H9 (cell line): ENCODE measurements at places on chromosomes 1 and 21. TPM values are rescaled to one million over a fixed set of nuclear protein-coding genes. Genes with fewer than 3 reads are reported as not detected.

GRCh38 chr1:199265319-199265718, 626.5 kb downstream of the PTPRC start:
- H3K27ac ChIP-seq: no peak overlapping the region
- no peaks in the 10 kb centered on the region for H3K4me1 ChIP-seq
- H3K27me3 ChIP-seq: no peaks in the 10 kb centered on the region
- no peak overlapping the region for H3K4me3 ChIP-seq
- no peak for DNase-seq

DNA sequence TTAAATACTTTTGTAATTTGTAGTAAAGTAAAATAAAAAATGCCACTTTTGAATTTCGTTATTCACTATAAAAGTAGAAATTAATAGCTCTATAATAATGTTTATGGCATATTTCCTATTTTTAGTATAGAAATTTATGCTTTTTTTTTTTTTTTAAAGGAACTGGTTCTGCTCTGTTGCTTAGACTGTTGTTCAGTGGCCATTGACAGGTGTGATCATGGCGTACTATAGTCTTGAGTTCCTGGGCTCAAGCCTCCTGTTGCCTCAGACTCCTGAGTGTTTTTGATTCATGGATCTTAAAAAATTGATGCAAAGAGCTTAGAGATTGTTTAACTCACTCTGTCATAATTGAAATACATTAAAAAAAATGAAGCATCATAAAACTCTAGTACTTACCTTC, 53.6 kb downstream of the RPS6KC1 start:
- H3K4me3 ChIP-seq: no peak overlapping the region
- peaks cover 8% of the 10 kb centered on the region for H3K36me3 ChIP-seq
- no peak for DNase-seq
- H3K27ac ChIP-seq: no peak overlapping the region
- no peaks in the 10 kb centered on the region for H3K27me3 ChIP-seq

GRCh38 chr1:31712630-31713029, 8.8 kb upstream of the COL16A1 start:
- H3K27ac ChIP-seq: no peak overlapping the region
- peaks cover 3% of the 10 kb centered on the region; the same call in 1 of the 2 replicates for H3K4me1 ChIP-seq
- no peak overlapping the region; the same call in 2 of the 3 replicates for H3K4me3 ChIP-seq
- H3K27me3 ChIP-seq: no peaks in the 10 kb centered on the region

GRCh38 chr1:35223084-35223630, 30.2 kb upstream of the SFPQ start:
- H3K27ac ChIP-seq: no peak overlapping the region
- peaks cover 3% of the 10 kb centered on the region; the same call in 1 of the 2 replicates for H3K4me1 ChIP-seq
- H3K27me3 ChIP-seq: no peaks in the 10 kb centered on the region
- H3K4me3 ChIP-seq: no peak overlapping the region
- H3K36me3 ChIP-seq: no peaks in the 10 kb centered on the region
- DNase-seq: no peak

- DNase-seq: no peak
- no peaks in the 10 kb centered on the region for H3K4me1 ChIP-seq
- H3K27me3 ChIP-seq: no peaks in the 10 kb centered on the region
- H3K36me3 ChIP-seq: no peaks in the 10 kb centered on the region
These were observed 2.8 kb upstream of the FMO3 start for GRCh38 chr1:171087896-171088295.

GRCh38 chr1:198883184-198883583, 244.3 kb downstream of the PTPRC start:
- no peaks in the 10 kb centered on the region for H3K4me1 ChIP-seq
- no peak for DNase-seq
- H3K36me3 ChIP-seq: no peaks in the 10 kb centered on the region
- H3K27ac ChIP-seq: no peak overlapping the region

- H3K27ac ChIP-seq: peak overlapping the region; percentile 99
- H3K36me3 ChIP-seq: no peaks in the 10 kb centered on the region
- H3K27me3 ChIP-seq: no peaks in the 10 kb centered on the region
- peaks cover 10% of the 10 kb centered on the region; the same call in 1 of the 2 replicates for H3K4me1 ChIP-seq
- peak; percentile 92 for DNase-seq
These were observed 48.9 kb upstream of the SLC2A1 start for GRCh38 chr1:43007377-43008114.

DNA sequence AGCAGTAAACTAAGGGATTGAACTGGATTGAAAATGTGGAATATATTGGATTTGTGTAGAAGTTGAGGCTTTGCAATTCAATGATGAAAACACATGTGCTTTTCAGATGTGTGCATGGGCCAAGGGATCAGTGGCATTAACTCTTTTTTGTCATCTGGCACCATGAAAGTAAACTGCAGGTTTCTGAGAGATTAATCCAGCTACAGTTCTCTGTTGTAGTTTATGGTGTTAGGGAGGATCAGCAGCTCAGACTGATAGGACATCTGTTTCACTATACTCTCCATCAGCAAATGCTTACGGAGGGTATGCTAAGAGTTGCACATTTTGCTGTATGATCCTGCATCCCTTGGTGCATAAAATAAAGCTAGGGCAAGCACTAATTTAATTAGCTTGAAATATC, 82.6 kb downstream of the C1orf21 start:
- no peaks in the 10 kb centered on the region for H3K4me1 ChIP-seq
- no peaks in the 10 kb centered on the region for H3K27me3 ChIP-seq
- no peak for DNase-seq
- no peaks in the 10 kb centered on the region for H3K36me3 ChIP-seq
- H3K27ac ChIP-seq: no peak overlapping the region

GRCh38 chr1:102174259-102174863, 177.6 kb upstream of the OLFM3 start:
- no peak overlapping the region for H3K27ac ChIP-seq
- H3K4me1 ChIP-seq: no peaks in the 10 kb centered on the region
- no peak overlapping the region for H3K4me3 ChIP-seq
- no peaks in the 10 kb centered on the region for H3K27me3 ChIP-seq
- H3K36me3 ChIP-seq: no peaks in the 10 kb centered on the region
- peak; percentile 44 for DNase-seq

DNA sequence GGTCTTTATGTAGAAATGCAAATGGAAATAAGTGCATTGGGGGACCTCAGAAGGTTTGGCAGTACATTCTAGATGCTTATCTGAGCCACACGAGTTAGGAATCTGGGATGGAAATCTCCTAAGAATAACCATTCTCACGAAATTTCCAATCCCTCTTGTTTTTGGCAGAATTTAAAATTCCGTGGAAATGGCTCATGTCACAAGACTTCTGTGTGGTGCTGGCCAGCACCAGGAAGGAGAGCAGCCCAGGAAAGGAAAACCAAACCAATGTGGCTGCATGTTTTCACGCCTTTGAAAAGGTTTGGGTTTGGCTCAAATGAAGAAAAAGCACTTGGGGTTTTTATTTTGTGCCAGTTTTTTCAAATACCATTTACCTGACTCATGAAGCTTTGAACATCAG, 80.1 kb upstream of the KCNK2 start:
- H3K36me3 ChIP-seq: no peaks in the 10 kb centered on the region
- H3K4me3 ChIP-seq: no peak overlapping the region
- no peak overlapping the region for H3K27ac ChIP-seq
- no peaks in the 10 kb centered on the region for H3K4me1 ChIP-seq
- DNase-seq: no peak

GRCh38 chr1:117600325-117600943, 5.4 kb upstream of the TENT5C start:
- no peak overlapping the region for H3K27ac ChIP-seq
- H3K4me1 ChIP-seq: no peaks in the 10 kb centered on the region

DNA sequence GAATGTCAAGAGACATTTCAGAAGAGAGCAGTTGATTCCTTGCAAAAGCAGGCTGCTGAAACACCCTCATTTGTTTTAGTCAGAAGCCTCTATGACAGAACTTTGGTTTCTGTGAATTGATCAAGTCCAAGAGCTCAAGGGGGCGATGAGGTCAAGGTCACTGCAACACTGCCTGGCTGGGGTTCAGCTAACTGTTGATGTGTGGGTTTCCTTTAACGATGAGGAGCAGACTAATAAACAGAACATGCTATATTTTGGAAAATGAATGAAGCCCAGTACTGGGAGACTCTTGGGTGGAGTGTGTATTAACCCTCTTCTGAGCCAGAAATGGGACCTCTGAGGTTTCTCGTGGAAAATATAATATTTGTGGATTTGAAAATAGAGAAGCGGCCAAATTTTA, 109.3 kb downstream of the ZC3H11B start:
- H3K36me3 ChIP-seq: no peaks in the 10 kb centered on the region
- no peak overlapping the region for H3K4me3 ChIP-seq
- no peak for DNase-seq
- no peaks in the 10 kb centered on the region for H3K27me3 ChIP-seq
- no peak overlapping the region for H3K27ac ChIP-seq

- H3K36me3 ChIP-seq: no peaks in the 10 kb centered on the region
- H3K4me1 ChIP-seq: no peaks in the 10 kb centered on the region
- DNase-seq: no peak
These were observed 234.4 kb downstream of the PTPRU start for GRCh38 chr1:29470788-29471119.

DNA sequence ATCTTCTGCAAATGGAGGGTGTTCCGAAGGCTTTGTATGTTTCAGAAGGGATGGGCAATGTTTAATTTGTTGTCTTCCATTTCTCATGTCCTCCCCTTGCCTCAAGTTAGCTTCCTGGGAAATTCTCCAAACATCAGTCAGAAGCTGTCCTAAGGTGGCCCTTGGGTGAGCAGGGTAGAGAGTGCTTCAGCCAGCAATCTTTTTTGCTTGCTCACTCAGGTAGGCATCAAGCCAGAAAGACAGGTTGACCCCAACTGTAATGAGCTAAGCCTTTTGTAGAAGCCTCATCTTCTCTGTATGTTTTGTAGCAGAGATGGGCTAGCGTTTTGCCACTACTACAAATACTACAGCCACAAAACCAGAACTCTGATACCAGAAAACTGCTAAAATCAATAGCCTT, 321.5 kb upstream of the FAM78B start:
- no peaks in the 10 kb centered on the region for H3K4me1 ChIP-seq
- H3K27ac ChIP-seq: no peak overlapping the region
- H3K36me3 ChIP-seq: no peaks in the 10 kb centered on the region
- DNase-seq: no peak

GRCh38 chr1:22500058-22500457, 48.4 kb downstream of the ZBTB40 start:
- DNase-seq: no peak
- H3K27me3 ChIP-seq: no peaks in the 10 kb centered on the region; the same call in 1 of the 2 replicates
- peaks cover 3% of the 10 kb centered on the region; the same call in 1 of the 2 replicates for H3K4me1 ChIP-seq
- H3K36me3 ChIP-seq: no peaks in the 10 kb centered on the region
- no peak overlapping the region for H3K27ac ChIP-seq

- peaks cover 9% of the 10 kb centered on the region for H3K36me3 ChIP-seq
- H3K4me1 ChIP-seq: no peaks in the 10 kb centered on the region
These were observed 121.8 kb downstream of the TOMM20 start for GRCh38 chr1:235006816-235007215.

GRCh38 chr1:69679965-69680364, 112.2 kb downstream of the LRRC7 start:
- no peak overlapping the region for H3K4me3 ChIP-seq
- H3K27ac ChIP-seq: no peak overlapping the region
- no peaks in the 10 kb centered on the region for H3K4me1 ChIP-seq
- H3K27me3 ChIP-seq: no peaks in the 10 kb centered on the region
- no peaks in the 10 kb centered on the region for H3K36me3 ChIP-seq

DNA sequence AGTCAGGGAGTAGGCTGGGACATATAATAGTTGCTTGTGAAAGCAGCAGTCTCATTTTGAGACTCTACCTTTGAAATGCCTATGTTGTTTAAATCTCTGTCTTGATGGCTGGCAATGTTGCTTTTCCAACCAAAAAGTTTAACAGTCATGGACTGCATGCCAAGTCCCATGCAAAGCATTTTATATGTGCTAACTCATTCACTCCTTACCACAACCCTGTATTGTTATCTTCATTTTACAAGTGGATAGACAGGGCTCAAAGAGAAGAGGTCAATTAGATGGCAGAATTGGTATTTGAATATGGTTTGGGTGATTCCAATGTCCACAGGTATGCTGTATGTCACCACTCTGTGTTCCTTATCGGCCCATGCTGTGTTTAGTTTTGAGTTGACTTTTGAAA, 331.4 kb upstream of the USP24 start:
- no peak overlapping the region for H3K4me3 ChIP-seq
- H3K27ac ChIP-seq: no peak overlapping the region
- no peaks in the 10 kb centered on the region for H3K36me3 ChIP-seq
- no peaks in the 10 kb centered on the region for H3K4me1 ChIP-seq
- DNase-seq: no peak

GRCh38 chr1:214349008-214349407, 68.0 kb downstream of the SMYD2 start:
- H3K27ac ChIP-seq: no peak overlapping the region
- peak overlapping the region; percentile 28; the same call in 1 of the 3 replicates for H3K4me3 ChIP-seq
- peaks cover 45% of the 10 kb centered on the region for H3K36me3 ChIP-seq

DNA sequence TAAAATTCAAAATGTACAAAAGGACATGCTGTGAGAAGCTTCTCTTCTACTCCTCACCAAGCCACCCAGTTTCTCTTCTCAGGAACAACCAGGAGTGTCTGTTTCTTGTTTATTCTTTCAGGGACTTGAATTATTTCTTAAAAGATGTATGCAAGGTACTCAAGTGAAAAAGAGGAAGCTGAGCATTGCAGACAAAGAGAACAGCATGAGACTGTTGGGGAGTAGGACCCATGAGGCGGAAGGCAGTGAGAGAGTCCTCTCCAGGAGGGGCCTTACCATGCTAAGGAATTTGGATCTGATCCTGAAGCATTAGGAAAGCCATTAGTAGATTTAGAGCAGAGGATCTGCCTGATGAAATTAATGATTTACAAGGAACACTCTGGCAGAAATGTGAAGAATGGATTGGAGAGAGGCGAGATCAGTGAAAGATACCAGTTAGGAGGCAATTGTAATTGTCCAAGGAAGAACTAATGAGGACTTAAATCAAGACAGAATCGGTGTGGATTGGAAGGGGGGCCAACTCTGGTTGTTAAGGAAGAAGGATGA, 14.7 kb upstream of the SSX2IP start:
- no peak for DNase-seq
- no peaks in the 10 kb centered on the region for H3K36me3 ChIP-seq

GRCh38 chr21:41615613-41616012, 107.7 kb upstream of the TMPRSS2 start:
- H3K27ac ChIP-seq: no peak overlapping the region
- H3K36me3 ChIP-seq: no peaks in the 10 kb centered on the region
- no peak for DNase-seq
- H3K27me3 ChIP-seq: no peaks in the 10 kb centered on the region
- no peaks in the 10 kb centered on the region for H3K4me1 ChIP-seq

Gene RGS7
- 1.5 and 2.0 TPM in 2 replicates for total RNA-seq

Gene PRDM16
- total RNA-seq: 0.17 and 0.70 TPM in 2 replicates

Gene PLA2G2C
- not detected in 2 replicates for total RNA-seq

Gene IQCC
- total RNA-seq: 5.1 and 5.3 TPM in 2 replicates

Gene FHL3
- total RNA-seq: 32.8 and 34.2 TPM in 2 replicates

Gene OR14K1
- not detected in 2 replicates for total RNA-seq

Gene PYHIN1
- total RNA-seq: not detected in 2 replicates

Gene RIPPLY3
- 1.7 and 1.9 TPM in 2 replicates for total RNA-seq

Gene CA14
- total RNA-seq: 42.0 and 43.2 TPM in 2 replicates
